ENCODE measurements at places on chromosomes 2 and 18. TPM values are rescaled to one million over a fixed set of nuclear protein-coding genes. Genes with fewer than 3 reads are reported as not detected.

Gene DNAJC5G
- 0.18 TPM for polyA plus RNA-seq

Gene OLA1
- 99.6 TPM for polyA plus RNA-seq

Gene REG3G
- not detected for polyA plus RNA-seq

Gene XDH
- polyA plus RNA-seq = 0.04 TPM

Gene COX5B
- 102 TPM for polyA plus RNA-seq

Gene SMYD1
- polyA plus RNA-seq = not detected

Gene MAP3K19
- polyA plus RNA-seq = not detected

Gene TM4SF20
- 0.10 TPM for polyA plus RNA-seq

Gene CAPN13
- 0.16 TPM for polyA plus RNA-seq

Gene GALNT13
- 6.7 TPM for polyA plus RNA-seq

Gene RGPD5
- 2.5 TPM for polyA plus RNA-seq

Gene ZNF385B
- polyA plus RNA-seq = 1.0 TPM

Gene FLACC1
- polyA plus RNA-seq = 1.9 TPM

Gene POTEJ
- polyA plus RNA-seq = 0.32 TPM

Gene L3MBTL4
- polyA plus RNA-seq = 1.1 TPM

Gene RBM44
- 0.49 TPM for polyA plus RNA-seq

Gene RNU2-63P
- not detected for polyA plus RNA-seq

Gene AFTPH
- polyA plus RNA-seq = 30.5 TPM

Gene IL1F10
- polyA plus RNA-seq = not detected

Gene HTR2B
- 29.8 TPM for polyA plus RNA-seq

Gene RUFY4
- polyA plus RNA-seq = not detected

Gene PFN4
- polyA plus RNA-seq = 2.7 TPM

Gene HRH4
- 0.06 TPM for polyA plus RNA-seq

Gene ST6GAL2
- polyA plus RNA-seq = 19.1 TPM

Gene DPP4
- 106 TPM for polyA plus RNA-seq

Gene VSNL1
- 5.0 TPM for polyA plus RNA-seq

Gene SH3RF3
- 5.4 TPM for polyA plus RNA-seq

Gene IL36A
- polyA plus RNA-seq = not detected

Gene CRYGD
- polyA plus RNA-seq = not detected

Gene RAB11FIP5
- polyA plus RNA-seq = 15.6 TPM

Gene CRYGC
- polyA plus RNA-seq = not detected

Gene NCKAP5
- 8.1 TPM for polyA plus RNA-seq

Gene ELOA2
- polyA plus RNA-seq = not detected

Gene C18orf63
- polyA plus RNA-seq = 0.03 TPM

Gene ASPRV1
- polyA plus RNA-seq = 4.1 TPM

Gene GREB1L
- 6.7 TPM for polyA plus RNA-seq

Gene TMEM169
- polyA plus RNA-seq = 14.9 TPM

Gene ACKR3
- polyA plus RNA-seq = 70.5 TPM

Gene LAMA3
- polyA plus RNA-seq = 3.1 TPM

Gene LBX2
- polyA plus RNA-seq = 1.3 TPM

Gene SNX17
- polyA plus RNA-seq = 112 TPM

Gene UGT1A8
- not detected for polyA plus RNA-seq

Gene TCF23
- 0.59 TPM for polyA plus RNA-seq

Gene IL36RN
- not detected for polyA plus RNA-seq

Gene EGR4
- 0.15 TPM for polyA plus RNA-seq

Gene TFPI
- 52.7 TPM for polyA plus RNA-seq

Gene CYP27A1
- polyA plus RNA-seq = 37.7 TPM

Gene DES
- 10.2 TPM for polyA plus RNA-seq

Gene UGT1A5
- polyA plus RNA-seq = not detected

Gene SMPD4
- polyA plus RNA-seq = 59.9 TPM
